ENCODE measurements at places on chromosomes 11 and 22.
A peak's percentile ranks its signal among the peaks of the same experiment; 100 is the strongest.

DNA sequence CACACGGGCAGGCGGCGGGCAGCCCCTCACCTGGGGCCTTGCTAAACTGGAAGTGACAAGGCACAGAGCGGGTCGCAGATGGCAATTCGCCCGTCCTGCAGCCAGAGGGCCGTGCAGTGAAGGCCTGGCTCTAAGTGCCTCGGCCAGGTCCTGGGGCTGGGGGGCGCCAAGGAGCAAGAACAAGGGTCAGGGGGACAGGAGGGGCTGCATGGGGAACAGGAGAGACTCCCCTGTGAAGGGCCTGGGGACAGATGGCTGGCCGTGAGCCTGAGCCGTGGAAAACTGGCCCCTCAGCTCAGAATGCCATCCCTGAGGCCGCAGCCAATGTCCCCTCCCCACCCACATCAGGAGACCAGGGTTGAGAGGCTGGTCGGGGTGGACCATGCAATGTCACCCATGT is 60.0 kb downstream of the RTL6 start:
- no peak for DNase-seq

DNA sequence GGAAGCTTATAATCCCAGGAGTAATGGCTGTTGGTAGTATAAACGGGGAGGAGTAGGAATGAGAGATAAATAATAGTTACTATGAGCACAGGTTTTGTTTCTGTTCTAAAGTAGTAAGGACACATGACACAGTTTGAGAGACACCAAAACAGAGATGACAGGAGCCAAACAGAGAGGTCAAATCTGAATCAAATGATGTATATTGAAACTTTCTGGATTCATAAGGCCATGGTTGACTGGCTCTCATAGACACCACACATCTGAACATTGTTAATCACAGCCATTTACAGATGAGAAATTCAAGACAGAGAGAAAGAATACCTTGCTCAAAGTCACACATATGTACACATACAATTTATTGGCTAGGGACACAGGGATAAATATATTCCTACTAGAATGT is 63.4 kb upstream of the UCP3 start:
- no peak for DNase-seq

- DNase-seq: no peak
Observed at GRCh38 chr11:8101421-8101820, 20.4 kb downstream of the TUB start.

DNA sequence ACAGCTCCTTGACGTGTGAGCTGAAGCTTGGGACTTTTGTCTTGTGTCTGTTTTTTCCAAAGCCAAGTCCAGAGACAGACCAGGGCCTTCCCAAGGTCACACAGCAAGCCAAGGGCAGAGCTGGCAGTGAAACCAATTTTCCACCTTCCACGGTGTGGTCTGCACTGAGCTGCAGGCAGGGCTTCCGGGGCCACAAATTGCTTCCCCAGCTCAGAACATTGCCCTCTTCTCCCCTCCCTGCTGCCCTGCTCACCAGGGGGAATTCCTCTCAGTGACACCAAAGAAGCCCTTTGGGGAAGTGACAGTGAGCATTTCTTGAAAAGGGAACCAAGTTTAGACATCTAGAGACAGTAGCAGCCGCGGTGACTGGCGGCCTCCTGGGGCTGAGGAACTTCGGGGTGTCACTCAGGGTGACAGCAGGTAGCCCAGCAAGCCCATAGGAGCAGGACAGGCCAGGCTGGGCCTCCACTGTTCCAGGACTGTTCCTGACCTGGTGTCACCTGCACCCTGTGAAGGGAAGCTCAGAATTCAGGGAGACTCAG is 9.2 kb downstream of the FXYD2 start:
- DNase-seq: peak; percentile 39

- no peak for DNase-seq
Observed at GRCh38 chr11:118640332-118641154, 33.1 kb downstream of the PHLDB1 start.

- no peak for DNase-seq
Observed at GRCh38 chr11:67627441-67627811, 2.3 kb downstream of the NUDT8 start.

DNA sequence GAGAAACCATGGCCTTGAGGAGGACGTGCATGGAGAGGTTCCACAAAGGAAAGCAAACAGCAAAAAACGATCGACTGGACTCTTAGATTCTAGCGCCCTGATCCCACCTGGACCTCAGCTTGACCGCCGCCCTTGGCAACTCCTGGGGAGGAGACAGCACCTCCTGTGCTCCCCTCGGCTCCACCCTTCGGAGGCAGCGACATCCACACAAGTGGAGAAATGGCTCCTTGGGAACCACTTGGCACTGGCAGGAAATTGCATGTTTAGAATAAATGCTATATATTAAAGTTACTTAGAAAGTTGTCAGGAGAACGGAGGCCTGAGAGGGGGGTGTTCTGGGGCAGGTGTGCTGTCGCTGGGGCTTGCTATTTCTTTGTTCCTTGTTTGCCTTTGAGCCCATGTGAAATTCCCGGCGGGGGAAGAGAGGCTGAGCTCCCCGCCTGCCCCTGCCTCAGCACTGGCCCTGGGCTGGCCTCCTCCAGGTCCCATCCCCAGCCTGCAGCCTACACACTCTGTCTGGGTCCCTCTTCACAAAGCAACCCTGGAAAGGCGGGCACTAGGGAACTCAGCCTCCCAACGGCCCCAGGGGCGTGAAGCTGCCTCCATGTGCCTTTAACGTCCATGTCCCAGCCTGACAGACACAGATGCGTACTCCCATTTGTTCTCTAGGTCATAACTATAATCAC is 395.3 kb downstream of the BRD1 start:
- no peak for DNase-seq

DNA sequence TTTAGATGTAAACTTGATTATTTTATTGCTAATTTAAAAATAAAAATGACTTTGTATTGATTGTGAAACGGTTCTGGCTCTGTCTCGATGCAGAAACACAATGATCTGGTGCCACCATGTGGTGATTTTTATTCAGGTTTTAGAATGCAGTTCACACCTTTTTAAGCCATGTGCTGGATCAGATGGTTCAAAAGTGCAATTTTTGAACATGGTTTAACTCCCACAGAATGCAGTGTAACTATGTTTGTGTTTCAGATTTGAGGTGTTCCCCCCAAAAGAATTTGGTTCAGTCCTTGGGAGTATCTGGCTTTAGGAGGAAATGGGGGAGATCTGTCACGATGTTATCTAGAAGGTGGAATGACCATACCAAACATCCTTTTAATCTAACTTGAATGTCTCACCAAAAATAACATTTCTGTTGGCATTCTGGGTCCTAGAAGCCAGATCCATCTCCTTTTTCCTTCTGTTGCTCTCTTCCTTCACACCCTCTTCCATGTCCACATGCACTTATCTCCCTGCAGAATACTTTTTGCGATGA is 7.9 kb downstream of the MRPL16 start:
- no peak for DNase-seq

DNA sequence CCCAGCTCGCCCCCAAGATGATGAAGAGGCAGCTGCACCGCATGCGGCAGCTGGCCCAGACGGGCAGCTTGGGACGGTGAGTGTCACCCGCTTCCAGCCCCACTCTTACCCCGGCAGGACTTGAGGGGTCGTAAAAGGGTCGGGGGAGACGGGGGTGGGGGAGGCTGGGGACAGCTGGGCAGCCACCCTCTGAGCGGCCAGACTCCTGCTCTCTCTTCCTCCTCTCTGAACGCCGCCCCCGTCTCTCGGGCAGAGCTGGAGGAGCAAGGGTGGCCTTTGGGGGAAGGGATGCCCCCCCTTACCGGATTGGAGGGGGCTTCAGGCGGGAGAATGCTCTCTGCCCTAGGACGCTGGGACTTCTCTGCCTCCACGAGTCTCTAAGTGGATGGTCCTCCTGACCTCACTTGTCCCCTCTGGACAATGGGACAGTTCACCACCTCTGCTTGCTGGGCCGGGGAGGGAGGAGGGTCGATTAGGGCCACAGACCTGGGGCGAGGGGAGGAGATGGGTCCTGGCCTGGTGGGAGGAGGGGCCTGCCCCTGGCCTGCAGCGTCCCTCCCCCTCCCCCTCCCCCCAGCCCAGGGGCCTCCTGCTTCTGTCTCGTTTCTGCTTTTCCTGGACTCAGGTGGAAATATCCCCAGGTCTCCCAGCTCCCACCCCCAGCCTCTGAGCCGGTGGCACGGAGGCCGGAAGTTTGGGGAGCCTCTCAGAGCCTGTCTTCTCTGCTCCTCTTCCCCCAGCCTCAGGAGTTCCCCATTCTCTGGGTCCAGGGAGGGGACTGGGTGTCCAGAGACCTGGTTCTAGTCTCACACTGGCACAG is 512 bp downstream of the SH3BP1 start:
- no peak for DNase-seq

GRCh38 chr22:41350087-41350486 is 31.7 kb upstream of the TEF start:
- DNase-seq: no peak

GRCh38 chr11:3710485-3711259 is 39.5 kb upstream of the CHRNA10 start:
- DNase-seq: no peak

DNA sequence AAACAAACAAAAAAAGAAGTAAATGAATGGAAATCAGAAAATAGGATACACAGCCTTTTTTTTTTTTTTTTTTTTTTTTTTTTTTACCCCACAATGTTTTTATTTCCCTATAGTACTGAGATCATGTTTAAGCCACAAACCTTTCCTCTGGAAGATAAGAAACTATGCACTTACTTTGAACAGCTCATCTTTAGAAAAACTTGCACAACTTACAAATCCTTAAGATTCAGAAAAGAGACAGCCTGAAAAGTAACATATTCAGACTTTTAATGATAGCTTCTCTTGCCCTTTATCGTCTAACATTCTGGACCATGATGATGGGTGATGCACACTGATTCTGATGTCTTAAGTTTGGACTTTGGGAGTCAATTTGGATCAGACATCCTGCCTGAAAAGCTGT is 80.3 kb downstream of the TNRC6B start:
- DNase-seq: no peak

DNA sequence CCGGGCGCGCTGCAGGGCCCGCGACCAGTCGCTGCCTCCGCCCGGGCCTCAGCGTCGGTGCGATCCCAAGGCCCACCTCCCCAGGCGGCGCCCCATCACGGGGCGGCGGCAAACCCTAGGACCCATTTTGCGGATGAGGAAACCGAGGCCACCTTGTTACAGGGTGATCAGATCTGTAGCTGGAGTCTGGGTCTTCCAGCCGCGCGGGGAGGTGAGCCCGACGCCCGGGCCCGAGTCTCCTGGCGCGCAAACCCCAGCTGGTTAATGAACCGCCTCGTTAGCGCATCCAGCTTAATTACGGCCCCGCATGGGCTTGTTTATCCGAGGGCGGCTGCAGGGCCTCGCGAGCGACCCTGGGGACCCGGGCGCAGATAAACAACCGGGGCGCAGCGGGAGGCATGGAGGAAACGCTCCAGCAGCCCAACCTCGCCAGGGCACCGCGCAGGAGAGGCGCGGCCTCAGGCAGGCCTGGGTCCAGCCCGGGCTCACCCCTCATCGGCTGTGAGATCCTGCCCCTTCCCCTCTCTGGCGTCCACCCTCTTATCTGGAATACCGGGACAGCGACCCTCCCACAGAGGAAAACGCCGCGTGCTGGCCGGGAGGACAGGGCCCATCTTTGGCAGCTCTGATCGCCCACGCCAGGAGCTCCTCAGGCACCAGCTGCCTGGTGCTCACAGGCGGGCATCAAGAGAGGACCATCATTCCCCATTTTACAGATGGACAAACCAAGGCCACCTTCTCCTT is 14.7 kb downstream of the OTUB1 start:
- no peak for DNase-seq

DNA sequence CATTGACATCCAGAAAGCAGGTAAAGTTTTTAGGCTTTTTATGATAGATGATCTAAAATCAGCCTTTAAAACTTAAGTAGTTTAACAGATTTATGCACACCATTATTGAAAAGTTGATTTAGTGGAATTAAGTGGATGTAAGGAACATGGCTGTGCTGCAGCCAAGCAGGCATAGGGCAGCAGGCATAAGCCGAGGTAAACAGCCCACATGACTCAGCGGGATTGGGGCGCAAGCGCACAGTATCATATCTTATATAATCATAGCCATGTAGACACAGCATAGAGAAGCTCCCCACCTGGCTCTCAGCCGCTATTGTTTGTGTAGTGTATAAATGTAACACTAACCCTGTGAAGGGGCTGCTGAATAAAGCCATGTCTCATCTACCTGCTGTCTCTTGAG is 157.5 kb downstream of the WNT11 start:
- no peak for DNase-seq

All from stimulated activated CD4-positive, alpha-beta T cell treated with anti-CD3 and anti-CD28 coated beads, TNF-alpha, amount 100 ng/mL, for 24 hours (primary cell).